ENCODE measurements at places on chromosomes 7 and 10.

GRCh38 chr7:108140671-108141070, 10.5 kb upstream of the LAMB4 start:
- no peak for DNase-seq

DNA sequence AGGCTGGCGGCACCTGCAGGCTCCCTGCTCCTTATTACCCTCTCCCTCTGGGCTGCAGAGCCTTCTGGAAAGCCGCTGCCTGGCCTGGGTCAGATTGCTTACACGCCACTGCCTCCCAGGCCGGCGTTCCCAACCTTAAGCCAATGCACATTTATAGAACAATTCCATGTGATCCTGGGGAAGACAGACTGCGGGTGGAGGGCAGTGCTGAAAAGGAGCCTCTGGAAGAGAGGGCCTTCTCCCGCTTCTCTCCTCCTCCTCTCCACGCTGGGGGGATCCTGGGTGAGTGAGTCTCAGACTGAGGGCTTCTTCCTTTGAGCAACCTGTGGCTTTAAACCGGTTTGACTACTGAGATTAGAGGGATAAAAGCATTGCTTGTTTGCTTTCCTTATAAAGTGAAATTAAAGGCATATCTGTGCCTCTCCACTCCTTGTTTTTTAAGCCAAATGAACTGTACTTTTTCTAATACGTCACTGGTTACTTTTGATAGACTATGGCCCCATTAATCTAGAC, 5.5 kb downstream of the TACC2 start:
- DNase-seq: no peak

DNA sequence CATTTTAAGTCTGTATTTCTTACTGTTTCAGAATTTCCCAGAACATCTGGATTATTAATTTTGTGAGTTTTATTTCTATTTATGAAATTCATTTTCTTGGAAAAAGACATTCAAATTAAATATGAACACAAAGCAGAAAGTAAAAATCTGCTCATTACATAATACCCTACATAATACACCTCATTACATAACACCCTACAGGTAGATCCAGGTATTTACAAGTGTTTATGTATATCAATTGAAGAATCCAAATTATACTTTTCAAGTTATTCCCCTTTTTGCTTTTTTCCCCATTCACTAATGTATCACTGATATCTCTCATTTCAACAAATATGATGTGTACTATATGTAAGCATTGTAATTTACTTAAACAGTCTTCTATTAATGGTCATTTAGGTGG, 129.1 kb downstream of the USP6NL start:
- no peak for DNase-seq

GRCh38 chr7:107579554-107579884, 527 bp upstream of the BCAP29 start:
- no peak for DNase-seq

- DNase-seq: no peak
Observed at GRCh38 chr7:157426463-157427301, 89.9 kb downstream of the DNAJB6 start.

DNA sequence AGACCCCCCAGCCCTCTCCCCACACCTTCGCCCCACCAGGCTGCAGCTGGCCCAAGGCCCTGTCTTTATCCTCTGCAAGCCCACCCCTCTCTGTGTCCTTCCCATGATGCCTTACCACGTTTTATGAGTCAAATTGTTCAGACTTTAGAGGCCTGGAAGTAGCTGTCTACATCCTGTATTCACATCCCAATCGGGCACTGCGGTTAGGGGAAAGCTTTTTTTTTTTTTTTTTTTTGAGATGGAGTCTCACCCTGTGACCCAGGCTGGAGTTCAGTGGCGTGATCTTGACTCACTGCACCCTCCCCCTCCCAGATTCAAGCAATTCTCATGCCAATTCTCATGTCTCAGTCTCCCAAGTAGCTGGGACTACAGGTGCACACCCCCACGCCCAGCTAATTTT, 121.5 kb upstream of the SH2B2 start:
- no peak for DNase-seq

DNA sequence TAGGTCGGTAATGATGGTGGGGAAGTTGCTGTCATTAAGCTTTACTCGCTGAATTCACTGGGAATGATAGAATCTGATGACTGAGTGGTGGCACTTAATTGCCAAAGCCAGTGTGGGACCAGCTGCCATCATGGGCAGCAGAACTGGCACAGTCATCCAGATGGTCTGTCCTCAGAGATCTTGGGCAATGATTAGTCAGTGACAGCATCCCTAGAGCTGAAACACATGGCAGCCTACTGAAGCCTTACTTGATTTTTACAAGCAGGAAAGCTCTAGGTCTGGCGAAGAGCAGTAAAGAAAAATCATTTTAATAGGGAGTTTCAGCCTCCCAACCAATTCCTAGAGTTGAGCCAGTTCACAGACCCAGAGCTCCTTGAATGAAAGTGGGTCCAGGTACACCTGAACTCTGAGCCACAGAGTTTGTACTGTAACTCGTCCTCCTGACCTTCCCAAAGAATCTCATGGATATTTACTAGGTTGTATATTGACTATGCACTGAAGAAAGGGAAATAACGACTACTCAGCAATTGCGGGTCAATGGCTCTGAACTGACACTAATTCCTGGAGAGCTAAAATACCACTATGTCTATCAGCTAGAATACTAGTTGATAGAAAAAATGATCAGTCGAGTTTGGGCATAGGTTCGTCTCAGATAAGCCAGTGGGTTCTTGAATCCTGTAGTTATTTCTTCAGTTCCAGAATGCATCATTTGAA, 4.4 kb upstream of the ASB13 start:
- no peak for DNase-seq
